ENCODE measurements at places on chromosomes 16 and 17.

GRCh38 chr16:55294931-55295342, 29.1 kb upstream of the IRX6 start:
- no peak for DNase-seq

- DNase-seq: no peak
Observed at GRCh38 chr17:66610361-66611133, 224.4 kb upstream of the CACNG5 start.

DNA sequence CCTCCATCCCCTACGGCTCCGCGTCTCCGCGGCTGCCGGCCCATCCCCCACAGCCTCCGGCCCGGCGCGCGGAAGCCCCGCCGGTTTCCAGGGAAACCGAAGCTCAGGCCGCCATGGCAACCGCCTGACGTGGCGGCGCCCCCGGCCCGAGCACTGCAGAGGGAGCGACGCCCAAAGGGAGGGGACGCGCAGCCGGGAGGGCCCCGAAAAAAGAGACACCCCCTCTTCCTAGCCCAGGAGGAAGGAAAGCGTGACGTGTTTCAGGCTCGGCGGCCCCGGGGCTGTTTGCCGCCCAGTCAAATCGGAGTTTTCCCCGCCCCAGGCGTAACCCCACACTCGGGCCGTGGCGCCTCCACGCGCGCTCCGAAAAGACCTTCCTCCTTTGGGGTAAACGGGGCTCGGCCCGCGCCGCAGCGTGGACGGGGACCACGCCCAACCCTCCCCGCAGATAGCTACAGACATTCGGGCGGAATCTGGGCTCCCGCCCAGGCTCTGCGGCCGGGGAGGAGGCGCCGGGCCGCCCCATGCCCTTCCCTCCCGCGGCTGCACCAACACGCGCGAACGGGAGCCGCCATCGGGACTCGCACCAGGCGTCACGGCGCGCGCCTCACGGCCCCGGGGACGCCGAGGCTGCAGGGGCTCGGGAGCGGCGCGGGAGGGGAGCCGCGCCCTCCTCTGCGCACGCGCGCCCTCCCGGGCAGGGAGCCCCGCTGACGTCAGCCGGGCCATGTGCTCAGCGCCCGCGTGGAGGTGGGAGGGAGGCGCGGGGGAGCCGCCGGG, 7.5 kb downstream of the MNT start:
- DNase-seq: no peak

DNA sequence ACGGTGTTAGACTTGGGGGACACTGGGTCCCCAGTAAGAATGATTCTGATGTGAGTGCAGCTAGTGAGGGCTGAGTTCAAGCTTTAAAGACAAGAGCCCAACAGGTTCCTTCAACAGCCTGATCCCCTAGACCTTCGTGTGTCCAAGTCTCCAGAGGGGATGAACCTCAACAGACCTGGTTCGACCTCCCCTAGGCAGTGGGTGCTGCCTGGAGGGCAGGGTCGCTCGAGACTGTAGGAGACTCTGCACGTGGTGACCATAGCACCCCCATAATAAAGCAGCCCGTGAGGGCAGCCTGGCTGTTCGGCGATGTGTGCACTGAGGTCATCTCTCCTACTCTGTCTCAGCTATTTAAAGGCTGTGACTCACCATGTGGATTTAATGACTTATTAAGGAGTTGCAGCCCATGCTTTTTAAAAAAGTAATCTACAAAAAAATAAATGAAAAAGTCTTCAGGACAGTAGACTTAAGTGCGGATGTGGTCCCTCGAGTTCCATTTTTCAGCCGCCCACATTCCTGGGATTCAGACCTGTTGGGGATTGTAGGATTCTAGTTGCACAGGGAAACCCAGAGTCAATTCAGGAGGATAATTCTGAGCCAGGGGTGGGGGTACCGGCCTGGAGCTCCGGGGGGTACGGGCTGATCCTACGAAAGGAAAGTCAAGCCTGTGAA, 23.4 kb upstream of the METRNL start:
- DNase-seq: no peak

- DNase-seq: no peak
Observed at GRCh38 chr17:66233023-66233753, 4.0 kb upstream of the APOH start.

- DNase-seq: no peak
Observed at GRCh38 chr17:43983515-43984411, 20.7 kb upstream of the NAGS start.

DNA sequence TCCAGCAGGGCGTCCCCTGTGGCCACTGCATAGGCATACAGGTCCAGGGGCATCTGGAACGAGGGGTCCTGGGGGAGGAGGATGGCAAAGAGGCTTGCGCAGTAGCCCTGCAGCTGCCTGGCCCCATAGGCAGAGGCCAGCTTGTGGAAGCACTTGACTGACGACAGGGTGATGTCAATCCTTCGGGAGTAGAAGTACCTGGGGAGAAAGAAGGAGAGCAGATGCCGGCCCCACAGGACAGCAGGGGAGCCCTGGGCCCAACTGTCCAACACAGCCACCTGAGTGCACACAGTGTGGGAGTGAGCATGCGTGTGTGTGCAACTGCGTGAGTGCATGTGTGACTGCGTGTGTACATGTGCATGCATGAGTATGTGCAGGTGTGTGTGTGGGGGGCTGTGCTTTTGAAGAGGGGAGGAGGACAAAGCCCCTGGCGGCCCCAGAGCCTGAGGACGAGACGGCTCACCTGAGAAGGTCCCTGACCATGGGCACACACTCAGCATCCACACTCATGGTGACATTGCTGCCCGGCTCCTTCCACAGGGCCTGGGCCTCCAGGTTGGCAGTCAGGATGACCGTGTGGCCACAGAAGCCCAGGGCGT, 7.1 kb downstream of the LGALS3BP start:
- no peak for DNase-seq

DNA sequence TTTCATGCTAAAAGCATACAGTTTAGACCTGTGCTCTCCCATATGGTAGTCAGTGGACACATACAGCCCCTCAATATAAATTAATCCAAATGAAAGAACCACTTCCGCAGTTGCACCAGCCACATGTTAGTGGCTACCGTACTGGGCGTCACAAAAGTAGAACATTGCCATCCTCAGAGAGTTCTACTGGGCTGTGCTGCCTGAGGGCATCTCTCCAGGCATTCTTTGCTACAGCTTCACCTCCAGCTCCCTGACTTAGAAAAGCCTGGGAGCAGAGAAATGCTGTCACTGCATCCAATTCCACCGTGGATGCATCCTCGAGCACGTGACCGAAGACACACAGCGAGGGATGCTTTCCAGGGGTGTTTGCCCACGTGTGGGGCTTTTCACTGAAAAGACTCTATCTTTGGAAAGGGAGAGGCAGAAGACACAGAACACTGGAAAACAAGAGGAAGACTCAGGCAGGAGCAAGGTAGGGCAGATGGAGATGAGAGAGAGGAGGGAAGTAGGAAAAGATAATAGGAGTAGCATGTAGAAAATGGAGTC, 86.4 kb downstream of the GAS7 start:
- DNase-seq: no peak

DNA sequence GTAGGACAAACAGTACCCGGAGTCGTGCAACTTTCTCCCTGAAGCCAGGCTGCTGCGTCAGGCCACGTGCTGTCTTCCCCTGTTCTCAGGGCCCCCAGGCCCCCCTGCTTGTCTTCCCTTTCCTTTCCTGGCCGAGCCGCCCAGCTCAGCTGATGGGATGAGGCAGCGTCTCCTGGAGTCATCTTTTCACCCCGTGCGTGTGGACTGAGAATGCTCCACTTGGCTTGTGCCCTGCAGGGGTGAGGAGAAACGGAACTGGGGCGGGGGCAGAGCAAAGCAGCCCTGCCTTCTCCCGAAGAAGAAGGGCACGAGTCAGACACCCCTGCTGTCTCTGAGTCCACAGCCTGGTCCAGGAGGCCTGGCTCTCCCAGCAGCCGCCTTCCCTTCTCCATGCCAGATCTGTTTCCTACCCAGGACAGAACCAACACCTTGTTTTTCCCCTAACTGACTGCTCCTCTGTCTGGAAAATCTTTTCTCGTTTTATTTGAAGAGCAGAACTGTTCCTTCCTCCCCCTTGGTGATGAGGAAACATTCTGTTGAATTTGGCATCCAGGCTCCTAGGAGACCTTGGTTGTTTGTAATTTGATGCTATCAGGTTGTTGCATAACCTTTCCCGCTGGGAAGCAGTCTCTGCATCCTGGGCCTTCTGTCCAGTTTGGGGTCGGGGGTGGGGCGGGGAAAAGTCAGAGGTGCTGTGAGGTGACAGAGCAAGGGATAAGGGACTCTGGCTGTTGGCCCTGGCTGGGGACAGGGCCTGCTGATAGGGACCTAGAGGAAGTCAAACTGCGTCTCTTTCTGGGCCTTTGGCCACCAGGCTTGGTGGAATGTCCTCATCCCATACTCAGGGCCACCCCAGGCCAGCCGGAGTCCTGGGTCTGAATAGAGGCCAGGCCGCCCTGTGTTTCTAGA, 78.8 kb downstream of the WIPI1 start:
- peak; percentile 99 for DNase-seq

GRCh38 chr16:61413021-61413420, 623.2 kb downstream of the CDH8 start:
- no peak for DNase-seq

DNA sequence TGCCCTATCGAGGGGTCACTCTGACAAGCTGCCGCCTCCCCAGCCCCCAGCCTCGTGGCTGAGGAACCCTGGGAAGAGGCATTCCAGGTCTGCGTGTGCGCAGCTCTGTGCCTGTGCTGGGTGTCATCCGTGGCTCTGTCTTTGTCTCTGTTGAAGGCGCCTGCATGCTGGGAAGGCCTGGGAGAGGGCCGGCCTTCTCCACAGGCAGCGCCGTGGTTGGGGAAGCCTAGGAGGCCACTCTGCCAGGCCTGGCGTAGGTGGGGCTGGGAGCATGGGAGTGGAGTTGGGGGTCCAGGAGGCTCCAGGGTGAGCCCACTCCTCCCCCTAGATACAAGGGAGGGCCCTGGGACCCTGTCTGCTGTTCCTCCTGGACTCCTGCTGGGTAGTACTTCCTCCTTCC, 3.3 kb downstream of the NHERF2 start:
- DNase-seq: no peak

DNA sequence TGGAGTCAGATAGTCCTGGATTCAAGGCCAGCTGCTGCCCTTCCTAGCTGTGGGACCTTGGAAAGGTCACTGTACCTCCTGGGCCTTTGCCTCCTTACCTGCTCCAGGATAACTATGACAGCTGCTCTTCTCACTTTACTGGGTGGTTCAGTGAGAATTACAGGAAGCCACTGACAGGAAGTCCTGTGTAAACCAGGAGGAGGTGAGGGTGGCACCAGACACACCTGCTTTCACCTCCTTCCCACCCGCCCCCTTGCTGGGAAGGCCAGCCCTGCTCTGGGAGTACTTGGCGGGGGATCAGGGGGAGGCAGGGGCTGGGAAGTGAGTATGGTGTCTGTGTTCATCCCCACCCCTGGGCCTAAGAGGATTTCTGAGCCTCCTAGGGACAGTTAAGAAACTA, 42.6 kb downstream of the CPNE2 start:
- DNase-seq: no peak

- DNase-seq: no peak
Observed at GRCh38 chr17:56057869-56058268, 95.4 kb upstream of the ANKFN1 start.

- DNase-seq: no peak
Observed at GRCh38 chr16:63652091-63652490, 1469.8 kb downstream of the CDH11 start.

GRCh38 chr16:26139091-26139490, 447.3 kb downstream of the HS3ST4 start:
- DNase-seq: no peak

DNA sequence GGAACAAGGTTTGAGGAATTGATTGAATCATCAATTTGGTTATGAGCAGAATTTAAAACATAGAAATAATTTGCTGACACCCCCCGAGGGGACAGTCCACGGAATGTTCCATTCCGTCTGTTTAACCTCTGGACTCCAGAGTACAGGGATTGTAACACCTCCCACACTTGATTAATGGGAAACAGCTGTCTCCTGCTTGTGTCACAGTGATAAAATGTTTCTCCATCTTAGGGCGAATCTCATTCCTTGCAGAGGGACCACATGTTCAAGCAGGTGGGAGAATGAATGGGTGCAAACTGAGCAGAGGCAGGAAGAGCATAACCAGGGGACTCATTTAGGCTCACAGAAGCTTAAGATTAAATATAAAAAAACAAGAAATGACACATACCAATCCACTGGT, 249.5 kb upstream of the RBFOX1 start:
- no peak for DNase-seq
